ENCODE measurements at places on chromosomes 11 and 22.

DNA sequence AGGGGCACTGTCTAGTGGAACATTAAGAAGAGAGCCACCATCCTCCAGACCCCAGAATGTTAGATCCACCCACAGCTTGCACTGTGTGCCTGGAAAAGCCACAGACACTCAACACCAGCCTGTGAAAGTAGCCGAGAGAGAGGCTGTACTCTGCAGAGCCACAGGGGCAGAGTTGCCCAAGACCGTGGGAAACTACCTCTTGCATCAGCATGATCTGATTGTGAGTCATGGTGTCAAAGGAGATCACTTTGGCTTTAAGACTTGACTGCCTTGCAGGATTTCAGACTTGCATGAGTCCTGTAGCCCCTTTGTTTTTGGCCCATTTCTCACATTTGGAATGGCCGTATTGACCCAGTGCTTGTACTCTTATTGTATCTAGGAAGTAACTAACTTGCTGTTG is 115.9 kb upstream of the CCDC179 start:
- no peak for DNase-seq

DNA sequence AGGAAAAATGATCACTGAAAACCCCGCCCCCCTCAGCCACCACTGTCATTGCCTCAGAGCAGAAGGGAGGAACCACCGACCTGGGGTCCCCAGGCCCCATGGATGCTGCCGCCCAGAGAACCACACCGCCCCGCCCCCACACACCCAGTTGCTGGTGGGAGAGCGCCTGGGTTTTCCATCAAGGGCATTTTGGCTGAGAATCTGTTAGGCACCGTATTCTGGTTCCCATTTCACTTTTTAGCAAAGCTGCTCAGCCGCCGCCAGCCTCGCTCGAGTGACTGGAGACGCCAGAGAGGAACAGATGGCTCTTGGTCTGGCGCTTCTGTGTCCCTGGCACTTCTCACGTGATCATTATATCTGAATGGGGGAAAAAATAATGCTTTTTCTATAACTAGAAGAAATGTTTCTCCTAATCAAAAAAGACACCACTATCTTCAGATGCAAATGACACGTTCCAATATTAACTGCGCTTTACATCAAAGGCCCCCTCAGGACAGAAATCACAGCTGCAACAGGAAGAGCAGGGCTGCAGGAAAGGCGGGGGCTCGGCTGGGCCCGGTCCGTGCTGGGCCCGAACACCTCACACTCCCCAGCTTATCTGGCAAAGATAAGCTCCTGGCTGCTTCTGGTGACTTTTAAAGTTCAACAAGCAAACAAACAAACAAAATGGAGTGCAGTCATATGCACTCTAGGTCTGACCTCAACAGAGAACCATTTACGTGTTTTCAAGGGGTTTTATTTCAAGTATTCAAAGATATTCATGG is 149.8 kb downstream of the MPPED1 start:
- no peak for DNase-seq

DNA sequence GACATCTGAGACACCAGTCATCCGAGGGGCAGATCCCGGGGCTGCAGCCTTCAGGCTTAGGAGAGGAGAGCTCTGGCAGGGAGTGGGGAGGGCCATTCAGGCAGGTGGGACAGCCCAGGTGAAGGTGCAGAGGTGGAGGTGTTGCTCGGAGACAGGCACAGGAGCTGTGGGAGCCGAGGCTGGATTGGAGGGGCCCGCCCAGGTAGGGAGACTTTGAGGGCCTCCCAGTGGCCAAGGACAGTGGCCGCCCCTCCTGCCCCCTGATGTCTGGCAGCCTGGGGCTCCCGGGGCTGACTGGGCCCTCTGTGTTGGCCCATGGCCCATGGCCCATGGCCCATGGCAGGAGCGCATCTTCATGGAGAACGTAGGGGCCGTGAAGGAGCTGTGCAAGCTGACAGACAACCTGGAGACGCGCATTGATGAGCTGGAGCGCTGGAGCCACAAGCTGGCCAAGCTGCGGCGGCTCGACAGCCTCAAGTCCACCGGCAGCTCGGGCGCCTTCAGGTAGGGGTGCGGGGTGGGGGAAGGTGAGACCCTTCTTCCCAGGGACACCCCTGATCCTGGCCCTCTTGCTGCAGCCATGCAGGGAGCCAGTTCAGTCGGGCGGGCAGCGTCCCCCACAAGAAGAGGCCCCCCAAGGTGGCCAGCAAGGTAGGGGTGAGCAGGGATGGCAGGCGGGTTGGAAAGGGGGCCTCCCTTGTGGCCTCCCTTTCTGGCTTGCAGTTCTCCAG is 13.3 kb downstream of the TMEM258 start:
- DNase-seq: no peak

DNA sequence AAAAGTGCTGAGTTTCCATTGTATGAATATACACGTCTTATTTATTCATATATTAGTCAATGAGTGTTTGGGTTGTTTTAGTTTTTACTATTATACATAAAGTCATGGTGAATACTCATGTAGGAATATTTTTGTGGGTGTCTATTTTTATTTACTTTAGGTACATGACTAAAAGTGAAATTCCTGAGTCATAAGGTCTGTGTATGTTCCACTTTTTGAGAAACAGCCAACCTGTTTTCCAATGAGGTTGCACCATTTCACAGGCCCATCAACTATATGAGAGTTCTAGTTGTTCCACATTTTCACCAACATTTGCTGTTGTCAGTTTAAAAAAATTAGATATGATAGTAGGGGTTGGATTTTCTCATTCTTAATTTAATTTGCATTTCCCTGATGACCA is 6.6 kb upstream of the OR6X1 start:
- DNase-seq: no peak

GRCh38 chr11:75626889-75627529 is 41.8 kb downstream of the MAP6 start:
- no peak for DNase-seq

DNA sequence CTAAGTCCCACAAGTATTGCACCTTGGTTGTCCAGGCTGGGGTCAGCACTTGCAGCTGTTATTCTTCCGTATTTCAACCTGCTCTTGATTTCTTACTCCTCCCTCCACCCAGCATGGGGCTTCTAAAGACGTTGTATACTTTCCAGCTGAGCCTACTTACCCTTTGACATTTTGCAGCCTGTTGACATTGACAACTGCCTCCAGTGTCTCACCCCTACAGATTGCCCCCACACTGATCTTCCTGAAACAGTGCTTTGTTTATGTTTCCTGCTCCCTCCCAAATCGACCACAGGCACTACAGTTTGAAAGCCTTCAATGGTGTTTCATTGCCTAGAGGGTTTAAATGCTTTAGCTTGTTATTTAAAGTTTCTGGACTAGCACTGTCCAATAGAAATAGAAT is 56.6 kb downstream of the FAM83F start:
- no peak for DNase-seq

DNA sequence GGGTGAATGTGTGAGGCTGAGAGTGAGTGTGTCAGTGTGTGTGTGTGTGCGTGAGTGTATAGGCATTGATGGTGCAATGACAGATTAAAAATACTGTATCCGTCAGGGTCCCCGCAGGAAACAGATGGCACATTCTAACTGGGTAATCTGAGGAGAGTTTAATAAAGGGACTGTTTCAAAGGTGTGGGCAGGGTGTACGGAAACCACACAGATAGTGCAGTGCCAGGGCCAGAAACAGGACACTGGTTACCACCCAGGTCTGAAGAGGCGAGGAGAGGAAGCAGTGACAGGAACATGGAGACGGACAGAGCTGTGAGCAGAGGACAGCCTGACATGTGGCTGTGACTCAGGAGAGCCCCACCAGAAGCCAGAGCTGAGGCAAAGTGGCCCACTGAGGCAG is 16.5 kb downstream of the P2RX3 start:
- DNase-seq: no peak

DNA sequence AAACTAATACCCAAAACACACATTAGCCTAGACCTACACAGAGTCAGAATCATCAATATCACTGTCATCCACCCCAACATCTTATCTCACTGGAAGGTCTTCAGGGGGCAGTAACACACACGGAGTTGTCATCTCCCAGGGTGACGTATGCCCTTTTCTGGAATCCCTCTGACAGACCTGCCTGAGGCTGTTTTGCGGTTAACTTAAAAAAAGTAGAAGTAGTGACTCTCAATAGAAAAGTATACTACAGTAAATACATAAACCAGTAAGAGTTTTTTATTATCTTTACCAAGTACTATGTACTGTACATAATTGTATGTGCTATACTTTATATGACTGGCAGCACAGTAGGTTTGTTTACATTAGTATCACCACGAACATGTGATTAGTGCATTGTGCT is 80.5 kb downstream of the PGR start:
- no peak for DNase-seq

GRCh38 chr11:122897606-122898210 is 15.1 kb downstream of the JHY start:
- DNase-seq: no peak

DNA sequence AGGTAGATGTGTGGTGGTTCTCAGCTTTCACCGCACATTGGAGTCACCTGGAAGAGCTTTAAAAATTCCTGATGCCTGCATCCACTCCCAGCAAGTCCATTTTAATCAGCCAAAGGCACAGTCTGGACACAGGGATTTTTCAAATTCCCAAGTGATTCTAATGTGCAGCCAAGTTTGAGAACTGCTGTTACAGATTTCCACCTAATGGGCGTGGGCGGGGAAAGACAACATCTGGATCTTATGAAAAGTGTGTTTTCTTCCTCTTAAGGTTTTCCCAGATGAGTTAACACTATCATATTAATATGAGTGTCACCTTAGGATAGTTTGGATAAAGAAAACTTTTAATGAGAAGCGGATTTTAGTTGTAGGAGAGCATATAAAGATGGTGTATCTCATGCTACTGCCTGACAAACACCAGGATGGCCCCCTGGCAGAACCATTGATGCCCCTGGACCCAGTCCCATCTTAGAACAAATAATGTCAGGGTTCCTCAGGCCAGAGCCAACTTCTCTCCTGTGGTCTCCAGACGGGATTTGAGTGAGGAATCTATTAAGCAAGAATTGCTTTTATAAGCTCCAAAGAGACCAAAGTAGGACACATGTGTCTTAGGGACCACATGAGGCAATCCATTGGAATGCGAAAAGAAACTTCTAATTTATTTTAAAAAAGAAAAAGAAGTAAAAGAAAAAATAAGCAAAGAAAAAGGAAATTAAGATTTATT is 31.9 kb downstream of the POU2AF1 start:
- DNase-seq: no peak

DNA sequence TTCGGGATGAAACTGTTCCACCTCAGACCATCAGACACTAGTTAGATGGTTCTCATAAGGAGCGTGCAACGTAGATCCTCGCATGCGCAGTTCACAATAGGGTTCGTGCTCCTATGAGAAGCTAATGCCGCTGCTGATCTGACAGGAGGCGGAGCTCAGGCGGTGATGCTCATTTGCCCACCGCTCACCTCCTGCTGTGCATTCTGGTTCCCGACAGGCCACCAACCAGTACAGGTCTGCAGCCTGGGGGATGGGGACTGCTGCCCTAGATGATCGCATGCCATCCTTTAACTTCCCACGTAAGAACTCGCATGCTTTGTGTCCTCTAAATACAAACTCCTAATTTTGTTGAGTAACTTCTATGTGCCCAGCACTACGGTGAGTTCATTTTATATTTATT is 62.6 kb downstream of the EFCAB6 start:
- DNase-seq: no peak

DNA sequence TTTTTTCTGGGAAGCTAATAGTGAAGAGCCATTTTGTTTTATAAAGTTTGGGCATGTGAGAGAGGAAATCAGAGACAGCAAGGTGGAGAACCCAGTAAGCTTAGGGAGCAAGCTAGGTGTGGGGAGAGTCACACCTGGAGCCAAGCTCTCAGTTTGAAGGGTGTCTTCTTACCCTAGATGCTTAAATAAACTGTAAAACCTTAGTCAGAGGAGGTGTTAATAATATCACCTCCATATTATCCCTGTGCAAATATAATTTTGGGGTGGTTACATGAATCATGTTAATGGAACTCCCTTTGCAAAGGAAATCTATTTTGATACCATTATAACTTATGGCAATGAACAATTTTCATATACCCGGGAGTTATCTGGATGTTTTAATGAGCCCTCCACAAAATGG is 246.2 kb upstream of the PLET1 start:
- DNase-seq: no peak

- DNase-seq: peak; percentile 11
These were observed 1168.1 kb downstream of the LRRC4C start for GRCh38 chr11:40291329-40291728.

GRCh38 chr11:2887515-2888195 is 2.1 kb upstream of the CDKN1C start:
- DNase-seq: no peak

DNA sequence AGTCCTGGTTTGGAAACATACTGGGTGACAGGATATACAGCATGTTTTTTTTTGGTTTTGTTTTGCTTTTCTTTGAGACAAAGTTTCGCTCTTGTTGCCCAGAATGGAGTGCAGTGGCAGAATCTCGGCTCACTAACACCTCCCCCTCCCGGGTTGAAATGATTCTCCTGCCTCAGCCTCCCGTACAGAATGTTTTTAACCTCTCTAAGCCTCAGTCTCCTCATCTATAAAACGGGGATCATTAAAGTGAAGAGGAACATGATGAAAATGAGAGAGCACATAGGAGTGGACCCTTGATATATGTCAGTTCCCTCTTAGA is 28.1 kb upstream of the SCARF2 start:
- no peak for DNase-seq

GRCh38 chr22:49521787-49522224 is 305.9 kb downstream of the BRD1 start:
- peak; percentile 23 for DNase-seq

DNA sequence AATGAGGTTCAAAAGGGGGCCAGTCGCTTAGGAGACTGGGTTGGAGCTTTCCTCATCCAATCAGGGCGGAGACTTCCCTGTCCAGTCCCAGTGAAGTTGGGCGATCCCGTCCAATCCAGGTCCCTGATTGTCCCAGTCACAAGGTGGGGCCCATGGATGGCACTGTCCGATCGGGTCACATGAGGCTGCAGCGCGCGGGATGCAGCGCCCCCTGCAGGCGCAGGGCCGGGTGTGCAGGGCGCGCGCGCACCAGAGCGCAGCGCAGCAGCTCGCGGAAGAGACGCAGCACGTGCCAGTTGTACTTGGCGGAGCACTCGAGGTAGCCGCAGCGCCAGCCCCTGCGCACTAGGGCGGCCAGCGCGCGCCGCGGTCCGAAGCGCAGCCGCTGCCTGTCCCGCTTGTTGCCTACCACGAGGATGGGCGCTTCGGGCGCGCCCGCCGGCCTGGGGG is 2.3 kb downstream of the RASL10A start:
- peak; percentile 76 for DNase-seq

GRCh38 chr11:18994860-18995259 is 55.6 kb upstream of the MRGPRX1 start:
- DNase-seq: no peak

DNA sequence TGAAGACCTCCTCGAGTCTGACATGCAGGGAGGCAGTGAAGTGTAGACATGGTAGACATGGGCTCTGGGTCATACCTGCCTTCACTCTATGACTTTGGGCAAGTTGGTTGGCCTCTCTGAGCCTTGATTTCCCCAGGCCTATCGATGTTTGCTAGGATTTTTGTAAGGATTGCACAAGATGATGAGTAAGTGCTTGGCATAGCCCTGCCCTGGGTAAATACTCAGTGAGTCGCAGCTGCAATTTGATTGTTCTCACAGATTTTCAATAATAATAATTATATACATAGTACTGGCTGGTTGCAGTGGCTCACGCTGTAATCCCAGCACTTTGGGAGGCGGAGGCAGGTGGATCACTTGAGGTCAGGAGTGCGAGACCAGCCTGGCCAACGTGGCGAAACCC is 18.1 kb downstream of the MCM5 start:
- DNase-seq: no peak

Measured in hindlimb muscle (tissue), 1 donor.